ENCODE measurements at places on chromosomes 6 and 20.

DNA sequence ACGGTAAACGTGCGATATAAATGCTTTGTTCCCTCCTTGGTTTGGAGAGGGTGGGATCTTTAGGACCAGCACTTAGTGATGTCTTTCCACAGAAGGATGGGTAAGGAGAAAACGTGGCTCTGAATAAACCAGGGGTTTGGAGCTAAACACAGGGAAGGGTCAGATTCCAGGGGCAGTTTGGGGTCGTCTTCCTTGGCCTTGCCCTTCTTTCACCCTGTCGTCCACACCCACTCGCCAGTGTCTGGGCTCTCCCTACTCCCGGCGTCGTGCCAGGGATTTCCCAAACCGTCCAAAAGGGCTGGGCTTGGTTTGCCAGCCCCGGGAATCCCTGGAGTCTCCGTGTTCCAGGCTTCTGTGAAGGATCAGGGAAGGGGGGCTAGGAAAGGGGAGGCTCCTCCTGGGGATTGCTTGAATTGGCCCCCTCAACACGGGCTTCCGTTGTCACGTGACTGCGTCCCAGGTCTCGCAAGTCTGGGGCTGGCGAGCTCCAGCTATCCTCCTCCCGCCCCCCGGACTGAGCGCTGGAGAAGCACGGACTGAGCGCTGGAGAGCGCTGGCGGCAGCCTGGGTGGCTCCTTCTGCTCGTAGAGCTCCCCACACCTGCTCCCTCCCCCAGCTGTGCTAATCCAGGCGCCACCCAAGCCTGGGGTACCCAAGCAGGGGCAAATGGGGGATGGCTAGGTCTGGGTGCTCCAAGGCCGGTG lies 9.4 kb upstream of the ARMC12 start:
- DNase-seq = peak; percentile 54

DNA sequence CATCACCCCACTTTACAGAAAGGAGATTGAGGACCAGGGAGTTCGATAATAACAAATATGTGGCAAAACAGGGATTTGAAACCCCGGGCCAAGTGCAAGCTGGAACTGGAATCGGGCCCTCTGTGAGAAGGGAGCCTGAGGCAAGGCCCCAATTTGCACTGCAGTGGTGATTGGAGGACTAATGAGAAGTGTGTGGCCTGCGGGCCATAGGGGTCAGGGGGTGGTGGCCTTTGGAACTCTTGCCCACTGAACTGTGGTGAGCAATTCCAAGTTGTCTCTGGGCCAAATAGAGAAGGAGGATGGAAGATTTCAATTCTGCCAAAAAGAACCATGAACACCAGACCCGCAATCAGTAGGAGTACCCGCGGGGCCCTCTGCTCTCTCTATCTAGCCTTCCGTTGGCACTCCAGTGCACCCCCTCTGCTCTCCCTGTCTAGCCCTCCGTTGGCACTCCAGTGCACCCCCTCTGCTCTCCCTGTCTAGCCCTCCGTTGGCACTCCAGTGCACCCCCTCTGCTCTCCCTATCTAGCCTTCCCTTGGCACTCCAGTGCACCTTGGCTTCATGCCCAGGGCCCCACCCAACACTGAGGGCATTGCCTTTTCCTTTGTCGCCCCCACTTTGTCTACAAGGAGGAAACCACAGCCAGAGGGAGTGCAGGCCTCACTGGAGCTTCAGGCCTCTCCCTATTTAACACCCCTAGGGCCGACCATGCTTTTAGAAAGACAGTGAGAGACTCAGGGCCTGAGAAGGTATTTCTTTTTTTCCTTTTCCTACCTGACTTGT lies 6.0 kb upstream of the PTPRA start:
- DNase-seq = no peak

- DNase-seq = peak; percentile 59
Measured at GRCh38 chr6:135667691-135668455, 170.3 kb upstream of the AHI1 start.

DNA sequence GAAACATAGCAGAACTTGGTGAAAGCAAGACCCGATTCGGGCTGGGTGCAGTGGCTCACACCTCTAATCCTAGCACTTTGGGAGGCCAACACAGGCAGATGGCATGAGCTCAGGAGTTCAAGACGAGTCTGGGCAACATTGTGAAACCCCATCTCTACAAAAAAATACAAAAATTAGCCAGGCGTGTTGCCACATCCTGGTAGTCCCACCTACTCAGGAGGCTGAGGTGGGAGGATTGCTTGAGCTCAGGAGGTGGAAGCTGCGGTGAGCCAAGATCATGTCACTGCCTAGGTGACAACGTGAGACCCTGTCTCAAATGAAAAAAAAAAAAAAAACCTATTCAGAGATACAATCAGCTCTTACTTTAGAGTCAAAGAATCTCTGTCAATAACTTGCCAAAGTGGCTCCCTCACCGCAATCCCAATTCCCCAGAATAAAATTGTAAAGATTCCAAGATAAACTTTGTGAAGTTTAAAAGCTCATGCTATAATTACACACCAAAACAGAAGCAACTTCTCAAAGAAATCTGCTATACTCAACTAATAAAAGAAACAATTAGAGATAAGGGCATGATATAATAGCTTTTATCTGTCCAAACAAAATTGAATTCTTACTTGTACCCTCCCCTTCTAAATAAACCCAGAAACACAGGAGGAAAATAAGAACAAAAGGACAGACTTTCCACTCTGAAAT lies 33.6 kb downstream of the CDK19 start:
- DNase-seq = no peak

GRCh38 chr6:31762878-31763618 lies 592 bp downstream of the SAPCD1 start:
- DNase-seq = no peak

DNA sequence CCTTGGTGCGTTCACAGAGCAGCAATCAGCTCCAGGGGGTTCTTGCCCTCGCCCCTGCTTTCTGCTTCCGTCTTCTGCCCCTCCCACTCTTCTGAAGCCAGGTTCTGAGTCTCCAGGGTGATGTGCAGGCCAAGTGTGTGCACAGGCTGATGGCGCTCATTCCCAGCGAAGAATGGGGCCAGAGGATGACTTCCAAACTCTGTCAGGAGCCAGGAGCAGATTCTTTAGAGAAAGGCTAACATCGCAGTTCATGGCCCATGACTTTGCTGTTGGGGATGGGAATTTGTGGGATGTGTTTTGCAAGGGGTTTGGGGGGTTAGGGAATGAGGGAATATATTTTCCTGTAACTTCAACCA lies 56.1 kb upstream of the CCN6 start:
- DNase-seq = no peak

GRCh38 chr6:30776390-30777154 lies 32.2 kb upstream of the IER3 start:
- DNase-seq = no peak

DNA sequence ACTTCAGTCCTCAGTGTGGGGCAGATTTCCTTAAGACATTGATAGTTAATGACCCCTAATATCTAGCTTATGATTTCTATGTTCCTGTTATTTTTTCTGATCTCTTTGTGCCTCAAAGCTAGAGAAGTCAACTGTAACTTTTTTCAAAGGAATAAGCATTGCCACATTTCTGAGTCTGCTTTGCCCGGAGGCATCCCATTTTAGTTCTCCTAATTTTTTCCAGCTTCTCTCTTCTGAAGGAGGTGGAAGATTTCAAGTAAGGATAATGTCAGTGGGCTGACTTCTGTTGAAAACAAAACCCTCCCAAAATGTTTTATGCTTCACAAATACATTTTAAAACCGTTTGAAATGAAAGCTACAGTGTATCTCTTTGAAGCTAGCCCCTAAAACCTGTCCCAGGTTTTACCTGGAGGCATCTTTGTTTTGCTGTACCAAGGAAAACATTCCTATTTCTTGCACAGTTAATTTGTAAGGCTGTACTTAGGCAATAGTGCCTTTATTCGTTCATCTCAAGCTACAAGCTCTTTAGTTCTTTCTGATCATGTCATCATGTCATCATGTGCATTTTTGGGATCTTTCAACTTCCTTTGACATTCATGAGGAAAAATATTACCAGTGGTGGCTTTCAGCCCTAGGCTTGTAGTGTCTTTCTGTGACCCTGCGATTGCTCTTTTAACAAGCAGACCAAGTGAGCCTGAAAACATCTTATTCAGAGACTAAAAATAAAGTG lies 45.7 kb downstream of the TSPYL4 start:
- DNase-seq = no peak

DNA sequence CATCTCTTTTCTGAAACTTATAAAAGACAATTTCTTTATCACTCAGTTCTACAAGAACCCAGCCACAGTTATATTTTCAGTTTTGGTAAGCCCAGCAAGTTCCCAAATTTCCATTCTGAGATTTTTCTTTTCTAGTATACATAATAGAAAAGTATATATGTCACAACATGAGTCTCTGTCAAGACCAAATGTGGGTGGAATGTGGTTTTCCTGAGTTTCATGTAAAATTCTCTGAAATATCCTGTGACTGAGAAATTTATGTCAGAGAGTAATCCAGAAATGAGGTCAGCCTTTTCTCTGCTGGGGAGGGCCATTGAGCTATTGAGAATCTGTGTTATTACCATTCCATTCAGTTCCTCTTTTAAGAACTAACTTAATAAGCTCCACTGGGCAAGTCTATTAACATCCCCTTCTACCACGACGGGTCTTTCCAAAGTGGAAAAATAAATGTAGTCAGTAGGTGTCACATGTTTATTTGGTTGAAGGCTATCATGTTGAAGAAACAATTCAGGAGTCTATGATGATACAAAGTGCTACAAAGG lies 100.7 kb upstream of the HMGN3 start:
- no peak for DNase-seq

GRCh38 chr20:36132802-36133211 lies 21.7 kb upstream of the EPB41L1 start:
- no peak for DNase-seq

DNA sequence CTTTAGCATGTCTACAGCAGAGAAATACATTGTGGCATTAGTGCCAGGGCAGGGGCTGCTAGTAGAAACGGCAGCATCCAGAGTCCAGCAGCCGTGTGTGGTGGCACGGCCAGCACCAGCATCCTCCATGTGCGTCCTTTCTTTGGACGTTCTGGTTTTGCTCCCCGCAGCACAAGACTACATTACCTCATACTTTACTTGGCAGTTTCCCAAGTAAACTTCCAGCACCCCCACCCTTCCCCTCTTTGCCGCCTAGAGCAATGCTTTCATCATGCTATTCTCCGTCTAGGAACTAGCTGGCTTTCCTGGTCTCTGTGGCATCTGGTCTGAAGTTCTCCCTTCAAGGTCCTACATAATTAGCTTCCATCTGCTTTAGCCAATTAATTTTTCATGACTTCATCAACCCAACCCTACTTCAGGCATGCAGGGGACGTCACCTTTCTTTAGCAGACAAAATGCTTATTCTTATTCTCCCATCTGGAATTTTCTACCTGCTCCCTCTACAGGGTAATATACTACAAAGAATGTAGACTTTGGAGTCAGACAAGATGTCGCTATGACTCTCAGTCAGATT lies 67.6 kb downstream of the BLOC1S5 start:
- DNase-seq = peak; percentile 29

- DNase-seq = no peak
Measured at GRCh38 chr6:1701668-1702353, 92.1 kb downstream of the FOXC1 start.

- no peak for DNase-seq
Measured at GRCh38 chr20:54091120-54091480, 20.7 kb upstream of the BCAS1 start.

GRCh38 chr6:148432462-148433195 lies 90.0 kb downstream of the SASH1 start:
- DNase-seq = no peak

GRCh38 chr20:48215536-48215935 lies 430.3 kb upstream of the SULF2 start:
- no peak for DNase-seq

- DNase-seq = no peak
Measured at GRCh38 chr6:156729248-156729647, 47.9 kb upstream of the ARID1B start.

- no peak for DNase-seq
Measured at GRCh38 chr6:150149146-150149545, 6.3 kb downstream of the PPP1R14C start.

DNA sequence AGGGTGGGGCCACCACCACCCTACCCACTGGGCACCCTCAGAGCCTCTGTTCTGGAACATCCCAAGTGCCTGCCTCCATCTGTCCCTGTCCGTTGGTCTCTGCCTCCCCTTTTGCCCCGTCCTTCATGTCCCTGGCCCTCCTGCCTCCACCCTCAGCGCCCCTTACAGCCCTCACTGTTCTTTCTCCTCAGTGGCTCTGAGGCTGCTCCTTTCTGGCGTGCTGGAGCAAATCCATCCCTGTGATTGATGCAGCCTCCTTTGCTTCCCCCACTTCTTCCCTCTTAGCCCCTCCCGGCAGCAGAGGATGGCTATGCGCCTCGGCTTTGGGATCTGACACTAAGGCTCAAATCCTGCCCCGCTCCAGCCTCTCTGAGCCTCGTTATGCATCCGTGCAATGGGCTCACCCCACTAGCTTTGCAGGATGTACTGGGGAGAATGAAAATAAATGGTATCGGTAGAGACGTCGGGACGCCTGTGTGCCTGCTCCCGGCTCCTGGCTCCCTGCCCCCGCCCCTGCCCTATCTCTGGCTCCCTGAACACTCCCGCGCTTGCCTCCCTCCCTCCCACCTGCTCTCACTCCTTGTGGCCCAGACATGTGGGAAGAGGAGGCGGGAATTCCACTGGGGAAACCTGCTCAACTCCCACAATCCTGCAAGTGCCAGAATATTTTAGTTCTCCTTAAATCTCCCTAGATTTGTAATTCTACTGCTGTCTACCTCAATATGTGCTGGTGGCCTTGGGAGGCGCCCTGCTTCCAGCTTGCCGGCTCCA lies 13.1 kb downstream of the VSTM2L start:
- DNase-seq = no peak

DNA sequence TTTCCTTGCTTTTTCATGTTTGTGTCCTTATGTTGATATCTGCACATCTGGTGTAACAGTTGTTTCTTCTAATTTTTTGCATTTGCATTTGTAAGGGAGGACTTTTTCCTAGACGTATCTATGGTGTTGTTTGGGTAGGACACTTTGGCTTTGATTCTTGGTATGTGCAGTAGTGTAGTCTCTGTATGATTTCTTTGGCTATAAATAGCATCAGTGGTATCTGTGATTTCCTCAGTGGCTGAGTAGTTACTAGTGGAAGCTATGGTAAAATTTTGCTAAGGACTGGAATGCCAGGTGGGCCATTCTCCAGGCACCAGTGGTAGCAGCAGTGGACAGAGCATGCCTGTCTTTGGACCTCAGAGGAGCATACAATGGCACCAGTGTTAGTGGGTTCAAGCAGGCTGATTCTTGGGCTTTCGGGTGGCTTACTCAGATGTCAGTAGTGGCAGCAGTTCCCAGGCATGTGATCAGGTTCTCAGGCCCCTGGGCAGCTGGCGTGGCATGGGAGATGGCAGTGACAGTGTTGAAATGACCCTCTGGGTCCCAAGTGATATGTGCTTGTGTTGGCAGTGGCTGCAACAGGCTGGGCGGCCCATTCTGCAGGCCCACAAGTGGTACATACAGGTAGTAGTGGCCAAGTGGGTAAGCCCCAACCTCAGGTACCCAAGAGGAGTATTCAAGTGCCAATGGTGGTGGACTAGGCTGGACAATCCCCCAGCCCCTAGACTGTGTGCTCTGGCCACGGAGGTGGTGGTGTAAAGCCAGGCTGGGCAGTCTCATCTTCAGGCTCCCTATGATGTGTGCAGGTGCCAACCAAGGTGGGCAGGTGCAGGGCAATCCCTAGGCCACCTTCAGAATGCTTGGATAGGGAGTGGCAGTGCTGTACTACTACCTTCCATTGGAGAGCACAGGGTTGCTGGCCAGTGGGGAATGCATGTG lies 54.5 kb downstream of the PLCG1 start:
- DNase-seq = no peak
